ENCODE measurements at places on chromosomes 7 and 10.

- peak; percentile 41 for DNase-seq
Observed at GRCh38 chr7:50068850-50069551, 24.0 kb downstream of the ZPBP start.

GRCh38 chr7:94697035-94697974 lies 41.4 kb upstream of the SGCE start:
- DNase-seq: peak; percentile 93

DNA sequence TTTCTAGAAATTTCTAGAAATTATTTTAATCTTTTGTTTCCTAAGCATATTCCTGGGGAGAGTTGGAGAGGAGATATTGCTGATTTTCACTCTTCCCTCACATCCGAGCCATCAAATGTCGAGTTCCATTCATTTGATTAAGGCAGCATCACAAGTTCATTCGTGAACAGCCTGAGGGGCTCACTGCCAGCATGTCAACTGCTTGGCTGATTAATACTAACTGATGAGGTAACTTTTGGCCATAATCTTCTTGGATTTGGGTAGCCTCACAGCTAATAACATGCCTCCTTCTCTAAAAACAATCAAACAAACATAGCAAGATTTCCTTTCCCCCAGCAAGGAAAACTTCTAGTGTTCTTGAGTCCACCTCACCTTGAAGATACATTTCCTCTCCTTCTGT lies 87.1 kb upstream of the AFAP1L2 start:
- no peak for DNase-seq

DNA sequence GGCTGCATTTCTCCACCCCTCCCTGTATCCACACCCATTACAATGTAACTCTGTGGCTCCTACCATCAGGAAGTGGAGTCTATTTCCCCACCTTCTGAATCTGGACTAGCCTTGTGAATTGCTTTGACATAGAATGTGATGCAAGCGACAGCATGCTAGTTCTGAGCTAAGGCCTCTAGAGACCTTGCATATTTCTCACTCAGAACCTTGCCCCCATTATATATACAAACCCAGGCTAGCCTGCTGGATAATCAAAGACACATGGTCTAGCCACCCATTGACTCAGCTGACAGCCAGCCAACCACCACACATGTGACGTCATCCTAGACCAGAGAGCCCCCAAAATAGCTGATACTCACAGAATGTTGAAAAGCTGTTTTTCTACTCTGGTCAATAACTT lies 77.9 kb downstream of the CCDC71L start:
- peak; percentile 46 for DNase-seq

GRCh38 chr7:43905209-43905946 lies 1.0 kb downstream of the URGCP start:
- peak; percentile 17 for DNase-seq

GRCh38 chr7:4436361-4436895 lies 245.7 kb upstream of the FOXK1 start:
- DNase-seq: no peak

DNA sequence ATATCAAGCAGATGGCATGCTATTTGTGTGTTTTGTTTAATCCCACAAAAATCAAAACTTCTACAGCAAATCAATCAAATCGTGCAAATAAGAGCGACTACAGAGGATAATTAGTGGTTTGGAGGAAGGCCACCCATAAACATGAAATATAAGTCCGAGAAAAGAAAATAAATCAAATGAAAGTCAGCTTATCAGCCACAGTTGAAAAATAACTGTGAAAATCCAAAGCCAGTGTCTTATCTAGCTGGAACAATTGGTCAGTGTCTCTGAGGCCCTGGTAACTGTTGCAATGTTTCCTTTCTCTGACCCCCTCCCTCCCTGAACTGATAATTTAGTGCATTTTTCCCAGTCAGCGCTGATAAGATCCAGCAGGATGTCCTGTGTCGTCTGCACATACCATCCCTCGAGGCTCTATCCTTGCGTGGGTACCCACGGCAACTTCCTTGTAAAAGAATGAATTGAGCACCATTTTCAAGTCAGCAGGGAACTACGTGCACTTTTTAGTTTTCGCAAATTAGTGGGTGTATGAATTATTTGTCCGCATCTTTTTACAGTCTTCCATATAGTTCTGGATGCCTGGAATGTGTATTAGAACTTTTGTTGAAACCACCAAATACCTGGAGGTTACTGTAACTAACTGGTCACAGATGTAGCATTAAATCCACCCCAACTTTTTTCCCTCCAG lies 10.8 kb upstream of the JCAD start:
- DNase-seq: no peak

DNA sequence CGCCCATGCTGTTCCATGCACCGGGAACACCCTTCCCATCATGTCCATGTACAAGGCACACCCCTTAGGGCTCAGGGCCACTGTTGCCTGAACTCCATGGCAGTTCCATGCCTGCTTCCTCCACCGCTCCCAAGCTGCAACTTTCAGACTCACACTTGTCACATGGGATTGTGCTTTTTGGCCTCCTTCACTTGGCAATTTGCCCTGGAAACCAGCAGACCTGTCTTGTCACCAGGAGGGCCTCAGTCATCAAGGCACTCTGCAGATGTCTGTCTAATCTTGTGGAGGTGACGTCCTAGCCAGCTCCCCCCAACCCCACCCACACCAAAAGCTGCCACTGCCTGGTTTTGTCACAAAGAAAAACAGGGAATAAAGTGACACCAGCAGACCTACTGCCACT lies 47.5 kb downstream of the CARD11 start:
- DNase-seq: no peak

DNA sequence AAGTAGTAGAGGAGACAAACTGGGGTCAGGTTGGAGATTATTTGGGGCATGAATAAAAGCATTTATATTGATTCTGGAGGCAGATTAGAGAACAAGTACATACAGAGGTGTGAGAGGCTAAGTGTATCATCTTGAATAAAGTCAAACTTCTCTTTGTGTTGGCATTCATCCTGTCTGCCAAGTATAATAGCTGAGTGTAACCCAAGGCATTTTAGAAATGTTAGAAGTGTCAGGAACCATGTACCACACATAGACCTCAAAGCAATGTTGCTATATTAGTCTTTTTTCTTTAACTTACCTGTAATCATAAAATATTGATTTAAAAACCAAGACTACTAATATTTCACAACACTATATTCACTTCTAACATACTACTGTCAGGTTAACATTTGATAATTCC lies 56.2 kb upstream of the LRRTM3 start:
- DNase-seq: no peak

DNA sequence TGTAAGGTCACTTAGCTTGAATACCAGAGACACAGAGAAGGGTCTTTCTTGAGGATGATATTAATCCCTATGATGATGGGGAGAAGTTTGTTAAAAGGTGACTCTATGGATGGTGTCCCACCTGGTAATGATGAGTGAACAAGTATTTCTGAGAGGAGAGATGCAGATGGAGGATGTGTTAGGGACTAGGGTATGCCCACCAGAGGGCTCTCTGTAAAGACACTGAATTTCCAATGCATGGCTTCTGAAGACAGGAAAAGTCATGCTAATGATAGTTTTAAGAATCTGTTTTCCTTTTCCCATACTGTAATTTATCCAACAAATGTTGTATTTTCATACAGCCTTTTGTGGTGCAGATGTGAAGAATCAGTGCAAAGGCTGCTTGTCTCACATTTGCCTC lies 1250.9 kb upstream of the CELF2 start:
- no peak for DNase-seq

DNA sequence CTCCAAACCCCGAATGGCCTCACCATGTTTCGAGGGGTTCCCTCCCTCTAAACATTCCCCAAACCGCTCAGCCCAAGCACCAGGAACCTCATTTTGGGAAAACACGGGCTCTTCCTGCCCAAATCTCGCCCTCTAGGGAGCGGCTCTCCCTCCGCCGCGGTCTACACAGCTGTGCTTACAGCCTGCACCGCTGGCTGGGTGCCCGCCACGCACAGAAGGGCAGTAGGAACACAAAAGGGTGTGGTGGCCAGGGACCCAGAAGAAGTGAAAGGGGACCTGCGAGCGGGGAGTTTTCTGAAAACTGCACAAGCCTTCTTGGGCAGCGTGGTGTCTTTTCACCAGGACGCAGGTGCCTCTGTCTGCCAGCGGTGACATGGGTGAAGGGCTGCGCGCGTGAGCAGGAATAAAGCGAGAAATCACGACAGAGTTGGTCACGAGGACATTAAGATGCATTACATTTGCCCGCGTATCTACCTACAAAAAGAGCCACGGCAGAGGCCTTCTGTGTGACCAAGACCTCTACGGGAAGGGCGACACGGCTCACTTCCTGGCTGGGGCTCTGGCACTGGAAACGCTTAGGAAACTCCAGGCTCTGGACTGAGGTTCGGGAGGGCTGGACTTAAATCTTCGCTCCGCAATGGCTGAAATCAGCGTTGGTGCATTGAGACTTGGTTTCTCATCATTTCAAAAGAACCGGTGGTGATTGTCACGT lies 171.7 kb downstream of the LSM5 start:
- no peak for DNase-seq

DNA sequence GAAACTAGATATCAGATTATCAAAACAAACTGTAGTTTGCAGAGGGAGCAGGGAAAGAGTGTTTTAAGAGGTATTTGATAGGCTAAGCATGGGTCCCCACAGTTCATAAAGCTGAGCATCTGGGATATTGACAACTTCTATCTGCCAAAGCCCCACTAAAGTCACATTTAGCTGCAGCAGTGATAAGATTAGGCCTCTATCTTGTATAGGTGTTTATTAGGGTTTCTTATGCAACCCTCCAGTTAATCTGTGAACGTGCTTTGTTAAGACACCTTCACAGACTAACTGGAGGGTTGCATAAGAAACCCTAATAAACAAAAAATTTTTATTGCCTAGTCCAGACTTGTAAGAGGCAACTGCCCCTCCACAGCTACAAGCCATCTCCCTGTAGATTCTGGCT lies 78.0 kb downstream of the CYP51A1 start:
- no peak for DNase-seq

GRCh38 chr7:128021366-128021765 lies 9.9 kb downstream of the LRRC4 start:
- DNase-seq: peak; percentile 25

DNA sequence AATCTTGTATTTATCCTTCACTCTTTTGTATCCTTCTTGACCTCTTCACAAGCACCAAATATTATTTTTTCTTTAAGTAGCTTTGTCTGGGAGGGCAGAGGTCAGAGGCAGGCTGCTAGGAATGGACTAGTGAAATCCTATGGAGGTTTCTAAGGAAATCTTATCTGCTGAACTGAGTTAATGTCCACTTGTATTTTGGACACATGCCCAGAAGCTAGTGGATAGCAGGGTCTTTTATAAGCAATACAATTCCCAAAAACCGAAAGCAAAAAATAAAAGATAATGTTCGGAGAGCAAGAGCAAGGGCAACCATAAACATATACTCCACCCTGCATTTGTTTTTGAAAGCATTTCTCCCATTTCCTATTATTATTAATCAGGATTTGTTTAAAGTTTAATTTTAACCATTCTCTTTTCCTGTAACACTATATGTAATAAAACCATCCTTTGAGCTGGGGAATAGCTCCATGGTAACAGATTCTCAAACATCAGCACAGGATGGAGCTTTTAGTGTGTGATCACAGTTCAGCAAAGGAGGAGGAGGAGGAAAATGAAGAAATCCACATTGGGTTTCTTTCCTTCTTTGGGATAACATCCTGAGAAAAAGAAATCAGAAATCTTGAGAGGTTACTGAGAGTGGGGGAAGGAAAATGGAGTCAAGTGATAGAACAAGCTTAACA lies 328.2 kb upstream of the LRRN3 start:
- DNase-seq: no peak

GRCh38 chr10:78657163-78657861 lies 411.5 kb upstream of the ZMIZ1 start:
- peak; percentile 54 for DNase-seq

GRCh38 chr7:28389504-28390395 lies 22.6 kb upstream of the CREB5 start:
- peak; percentile 65 for DNase-seq

GRCh38 chr7:112159351-112159750 lies 46.8 kb downstream of the DOCK4 start:
- DNase-seq: no peak

DNA sequence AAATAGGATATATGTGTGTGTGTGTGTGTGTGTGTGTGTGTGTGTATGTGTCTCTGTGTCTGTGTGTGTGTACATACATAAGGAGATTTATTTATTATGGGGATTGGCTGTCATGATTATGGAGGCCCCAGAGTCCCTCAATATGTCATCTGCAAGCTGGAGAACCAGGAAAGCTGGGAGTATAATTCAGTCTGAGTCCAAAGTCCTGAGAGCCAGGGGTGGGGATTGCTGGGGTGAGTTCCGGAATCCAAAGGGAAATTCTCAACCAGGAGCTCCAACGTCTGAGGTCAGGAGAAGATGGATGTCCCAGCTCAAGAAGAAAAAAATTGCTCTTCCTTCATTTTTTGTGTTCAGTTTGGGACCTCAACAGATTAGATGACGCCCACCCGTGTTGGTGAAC lies 50.7 kb upstream of the PLPP4 start:
- no peak for DNase-seq

GRCh38 chr10:97018251-97019212 lies 167.2 kb downstream of the SLIT1 start:
- no peak for DNase-seq

- DNase-seq: no peak
Observed at GRCh38 chr7:128082431-128082830, 51.2 kb upstream of the LRRC4 start.

GRCh38 chr7:150738092-150738491 lies 874 bp downstream of the GIMAP5 start:
- no peak for DNase-seq

GRCh38 chr7:117297606-117298005 lies 25.3 kb downstream of the WNT2 start:
- DNase-seq: no peak

Measured in fibroblast of skin of back (primary cell).